GM12865 (cell line): ENCODE measurements at places on chromosomes 11 and 22.

DNA sequence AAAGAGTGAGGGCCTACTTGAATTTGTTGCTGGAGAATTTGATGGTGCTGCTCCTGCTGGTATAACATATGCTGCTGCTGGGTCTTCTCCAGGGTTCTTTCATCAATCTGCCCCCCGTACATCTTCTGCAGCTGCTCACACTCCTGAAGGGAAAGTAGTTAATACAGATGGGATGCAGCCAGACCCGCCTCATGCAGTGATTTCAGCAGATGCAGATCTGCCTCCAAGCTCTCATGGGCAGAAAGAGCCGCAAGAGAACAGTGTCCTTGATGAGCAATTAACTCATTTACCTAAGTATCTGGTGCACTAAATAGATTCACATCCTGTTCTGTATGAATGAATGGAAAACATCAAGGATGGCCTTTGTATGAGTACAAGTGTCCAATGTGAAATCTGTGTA lies 24.8 kb upstream of the APOA1 start:
- DNase-seq = no peak

- DNase-seq = no peak
Measured at GRCh38 chr11:11558396-11558795, 63.4 kb downstream of the GALNT18 start.

- no peak for DNase-seq
Measured at GRCh38 chr11:111814557-111815320, 48.5 kb upstream of the PPP2R1B start.

- no peak for DNase-seq
Measured at GRCh38 chr11:63532799-63533475, 3.7 kb upstream of the PLAAT4 start.

- DNase-seq = no peak
Measured at GRCh38 chr11:125951731-125952130, 5.9 kb downstream of the VSIG10L2 start.
